ENCODE measurements at places on chromosomes 16 and 17. TPM values are rescaled to one million over a fixed set of nuclear protein-coding genes. Genes with fewer than 3 reads are reported as not detected.

DNA sequence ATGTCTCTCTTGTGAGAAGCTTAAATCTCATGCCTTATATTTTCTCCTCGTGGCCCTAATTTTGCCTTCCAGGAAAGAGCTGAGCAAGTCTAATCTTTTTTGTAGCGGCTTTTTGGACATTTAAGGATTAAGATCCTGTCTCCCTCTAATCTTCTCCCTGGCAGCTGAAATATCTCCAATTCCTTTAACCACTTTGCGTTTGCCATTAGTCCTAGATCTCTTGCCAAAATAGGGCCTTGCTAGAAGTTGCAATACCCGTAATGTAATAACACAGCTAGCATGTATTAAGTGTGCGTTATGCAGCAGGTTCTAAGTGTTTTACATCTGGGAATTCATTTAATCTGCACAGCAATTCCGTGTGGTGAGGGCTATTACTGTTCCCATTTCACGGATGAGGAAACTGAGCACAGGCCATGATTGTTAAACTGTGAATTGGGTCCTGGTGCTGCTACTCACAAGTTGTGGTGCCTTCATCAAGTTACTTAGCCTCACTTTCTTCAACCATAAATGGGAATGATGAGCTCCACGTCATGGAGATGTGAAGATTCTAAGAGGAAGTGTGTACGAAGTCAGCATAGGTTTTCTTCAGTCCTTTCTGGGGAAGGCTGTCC lies 198.9 kb upstream of the ASIC2 start:
- DNase-seq = no peak

ABCA3 gene
- polyA plus RNA-seq = 5.2 TPM

DNA sequence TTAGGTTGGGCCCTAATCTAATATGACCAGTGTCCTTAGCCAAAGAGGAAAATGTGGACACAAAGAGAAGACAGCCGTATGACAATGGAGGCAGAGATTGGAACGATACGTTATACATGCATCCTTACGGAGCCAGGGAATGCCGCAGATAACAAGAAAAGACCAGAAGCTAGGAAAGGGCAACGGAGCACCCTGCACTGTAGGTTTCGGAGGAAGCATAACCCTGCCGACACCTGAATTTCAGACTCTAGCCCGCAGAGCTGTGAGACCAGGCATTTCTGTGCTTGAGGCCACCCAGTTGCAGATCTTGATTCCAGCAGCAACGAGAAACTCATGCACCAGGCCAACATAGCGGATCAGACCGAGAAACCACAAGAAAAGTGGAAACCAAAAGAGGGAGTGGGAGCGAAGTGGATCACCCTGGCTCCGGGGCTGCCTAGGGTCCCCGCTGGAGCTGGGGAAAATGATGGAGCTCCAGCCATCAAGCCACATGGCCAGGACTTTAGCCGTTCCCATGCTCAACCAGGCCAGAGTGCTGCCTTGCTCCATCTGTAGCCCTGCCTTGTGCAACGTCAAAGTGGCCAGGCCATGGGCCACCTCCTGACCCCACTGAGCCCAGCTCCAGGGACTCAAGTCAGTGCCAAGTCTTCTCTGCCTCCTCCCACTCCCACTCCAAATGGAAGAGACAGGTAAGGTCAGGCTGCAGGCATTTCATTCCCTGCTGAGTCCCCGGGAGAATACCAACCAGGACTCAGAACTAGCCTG lies 51.7 kb upstream of the RPL38 start:
- DNase-seq = no peak

DNA sequence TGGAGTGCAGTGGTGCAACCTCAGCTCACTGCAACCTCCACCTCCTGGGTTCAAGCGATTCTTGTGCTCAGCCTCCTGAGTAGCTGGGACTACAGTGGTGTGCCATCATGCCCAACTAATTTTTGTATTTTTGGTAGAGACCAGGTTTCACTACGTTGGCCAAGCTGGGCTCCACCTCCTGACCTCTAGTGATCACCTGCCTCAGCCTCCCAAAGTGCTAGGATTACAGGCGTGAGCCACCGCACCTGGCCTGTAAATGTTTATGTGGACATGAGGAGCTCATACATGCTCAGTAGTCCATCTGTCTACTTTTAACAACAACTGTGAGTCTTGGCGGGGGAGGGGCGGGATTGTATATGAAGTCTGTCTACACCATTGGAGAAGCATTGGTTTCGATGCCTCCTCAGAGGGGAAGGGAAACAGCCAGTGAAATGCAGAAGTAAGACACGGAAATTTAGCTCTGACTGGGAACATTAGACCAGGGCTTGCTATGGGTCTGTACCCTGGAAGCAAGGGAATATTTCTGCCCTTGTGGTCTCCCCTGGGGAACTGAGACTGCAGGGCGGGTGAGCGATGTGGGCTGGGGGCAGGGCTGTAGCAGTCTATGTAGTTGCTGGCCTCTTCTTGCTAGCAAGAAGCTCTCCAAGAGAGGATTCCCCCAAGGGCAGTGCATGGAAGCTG lies 9.3 kb downstream of the NUBP1 start:
- DNase-seq = no peak

Measured in psoas muscle (tissue), 8 donors.